ENCODE measurements at places on chromosomes 12 and 14. TPM values are rescaled to one million over a fixed set of nuclear protein-coding genes. Genes with fewer than 3 reads are reported as not detected.

Gene SUDS3
- polyA plus RNA-seq, result 22.2 TPM

- H3K27ac ChIP-seq, result no peak overlapping the region
- H3K27me3 ChIP-seq, result no peaks in the 10 kb centered on the region
- no peaks in the 10 kb centered on the region for H3K4me1 ChIP-seq
Observed at GRCh38 chr12:46209914-46210872, 58.6 kb downstream of the SLC38A1 start.

Gene LPAR5
- 1.3 TPM for polyA plus RNA-seq

- H3K27me3 ChIP-seq, result no peaks in the 10 kb centered on the region
- DNase-seq, result no peak
- no peak overlapping the region for H3K4me3 ChIP-seq
- H3K27ac ChIP-seq, result no peak overlapping the region
- H3K36me3 ChIP-seq, result no peaks in the 10 kb centered on the region
Observed at GRCh38 chr12:34396006-34396860, 373.9 kb downstream of the ALG10 start.

Measured in adrenal gland (tissue), 19 donors.